Gastrocnemius medialis (tissue), 4 donors: ENCODE measurements at places on chromosomes 6 and 20. TPM values are rescaled to one million over a fixed set of nuclear protein-coding genes. Genes with fewer than 3 reads are reported as not detected.
A peak's percentile ranks its signal among the peaks of the same experiment; 100 is the strongest.

DNA sequence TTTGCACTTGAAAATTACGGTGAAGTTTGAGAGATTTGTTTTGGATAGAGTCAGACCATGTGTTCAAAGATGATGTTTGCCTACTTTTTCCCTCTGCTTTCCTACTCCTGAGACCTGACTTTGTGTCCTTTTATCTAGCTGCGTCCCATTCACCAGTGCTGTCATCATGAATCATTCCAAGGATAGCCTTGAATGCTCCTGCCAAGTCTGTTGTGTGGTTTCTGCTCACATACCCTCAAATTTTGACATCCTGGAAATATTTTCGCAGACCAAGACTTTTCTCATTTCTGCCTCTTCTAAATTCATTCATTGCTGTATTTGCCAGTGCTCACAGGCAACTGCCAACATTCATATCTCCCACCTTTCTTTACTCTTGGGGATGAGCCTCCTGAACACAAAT, 175.9 kb upstream of the SCGN start:
- no peak overlapping the region for H3K27ac ChIP-seq
- no peak for DNase-seq
- H3K4me1 ChIP-seq: no peaks in the 10 kb centered on the region

DNA sequence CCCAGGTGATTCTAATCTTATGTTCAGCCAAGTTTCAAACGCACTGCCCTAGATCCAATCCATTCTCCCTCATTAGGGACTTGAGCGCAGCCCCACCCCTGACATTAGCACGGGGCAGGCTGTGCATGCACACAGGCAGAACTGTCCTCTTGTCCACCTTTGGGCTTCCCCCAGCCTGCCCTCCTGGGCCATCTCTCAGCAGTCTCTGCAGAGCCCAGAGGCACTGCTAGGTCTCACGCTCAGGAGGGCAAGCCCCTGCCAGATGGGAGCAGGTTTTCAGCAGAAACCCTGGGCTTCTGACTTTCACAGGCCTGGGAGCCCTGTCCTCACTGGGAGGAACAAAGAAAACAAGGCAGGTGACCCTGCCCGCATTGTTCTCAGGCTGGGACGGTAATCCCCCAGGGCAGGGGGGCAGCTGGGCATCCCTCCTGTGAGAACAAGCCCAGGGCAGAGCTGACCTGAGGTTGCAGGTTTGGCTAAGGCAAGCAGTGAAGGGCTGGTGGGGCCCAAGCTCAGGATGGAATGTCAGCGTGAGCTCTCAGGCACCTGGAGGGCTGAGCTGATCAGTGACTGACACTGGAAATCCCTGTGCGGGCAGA, 24.5 kb downstream of the KCNK5 start:
- no peak overlapping the region for H3K4me3 ChIP-seq
- no peaks in the 10 kb centered on the region for H3K27me3 ChIP-seq
- no peaks in the 10 kb centered on the region for H3K4me1 ChIP-seq
- DNase-seq: no peak

- no peak overlapping the region for H3K4me3 ChIP-seq
- no peaks in the 10 kb centered on the region for H3K27me3 ChIP-seq
- no peaks in the 10 kb centered on the region for H3K4me1 ChIP-seq
These were observed 52.4 kb downstream of the L3MBTL3 start for GRCh38 chr6:130070792-130071191.

DNA sequence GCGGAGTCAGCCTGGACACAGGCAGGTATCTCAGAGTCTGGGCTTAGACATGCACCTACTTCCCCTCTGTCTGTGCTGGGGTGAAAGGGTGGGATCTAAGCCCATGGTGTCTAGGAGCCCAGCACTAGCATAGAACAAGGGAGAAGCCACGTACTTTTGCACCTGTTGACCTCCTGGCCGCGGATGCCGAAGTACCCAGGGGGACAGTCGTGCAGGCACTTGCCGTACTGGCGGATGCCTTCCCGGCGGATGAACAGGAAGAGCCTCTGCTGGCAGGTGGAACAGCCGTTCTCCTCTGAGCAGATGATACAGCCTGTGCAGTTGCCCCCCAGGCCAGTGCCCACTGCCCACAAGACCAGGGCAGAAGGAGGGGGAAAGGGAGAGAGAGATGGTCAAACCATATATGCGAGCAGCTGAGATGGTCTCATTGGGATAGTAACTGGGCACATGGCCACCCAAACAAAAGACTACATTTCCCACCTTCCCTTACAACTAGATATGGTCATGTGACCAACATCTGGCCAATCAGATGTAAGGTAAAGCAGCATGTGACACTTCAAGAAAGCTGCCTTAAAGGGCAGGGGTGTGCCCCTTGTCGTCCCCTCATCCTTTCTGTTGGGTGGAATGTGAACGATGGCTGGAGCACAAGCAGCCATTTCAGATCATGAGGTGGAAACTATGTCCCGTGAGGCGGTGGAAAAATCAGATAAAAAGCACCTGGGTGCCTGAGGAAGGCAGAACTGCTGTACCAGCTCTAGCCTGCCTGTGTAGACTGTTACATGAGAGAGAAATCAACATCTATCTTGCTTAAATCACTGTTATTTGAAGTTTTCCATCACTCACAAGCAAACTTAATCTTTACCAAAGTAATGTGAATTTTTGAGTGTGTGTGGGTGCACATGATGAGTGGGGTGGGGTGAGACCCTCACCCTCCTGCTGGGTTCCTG, 34.0 kb downstream of the RSPO4 start:
- H3K27ac ChIP-seq: no peak overlapping the region
- DNase-seq: no peak
- H3K36me3 ChIP-seq: no peaks in the 10 kb centered on the region
- no peak overlapping the region for H3K4me3 ChIP-seq

DNA sequence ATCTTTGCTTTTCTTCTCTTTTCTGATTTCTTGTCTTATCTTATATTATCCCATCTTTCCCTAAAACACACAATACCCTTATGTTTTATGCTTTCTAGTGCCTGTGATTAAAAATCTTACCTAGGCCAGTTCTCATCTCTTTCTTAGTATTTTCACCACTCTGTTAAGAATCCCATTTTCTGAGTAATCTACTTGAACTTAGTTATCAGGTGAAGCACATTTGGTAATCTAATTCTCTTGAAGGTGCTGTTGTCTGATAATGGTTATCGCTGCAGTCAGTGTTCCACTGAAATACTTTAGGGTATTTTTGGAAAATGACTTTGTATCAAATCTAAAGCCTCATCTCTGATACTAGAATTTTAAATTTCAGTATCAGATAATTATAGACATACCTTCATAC, 192.5 kb upstream of the MAN1A1 start:
- no peak for DNase-seq
- no peak overlapping the region for H3K4me3 ChIP-seq
- no peak overlapping the region for H3K27ac ChIP-seq
- H3K4me1 ChIP-seq: no peaks in the 10 kb centered on the region
- H3K27me3 ChIP-seq: no peaks in the 10 kb centered on the region

DNA sequence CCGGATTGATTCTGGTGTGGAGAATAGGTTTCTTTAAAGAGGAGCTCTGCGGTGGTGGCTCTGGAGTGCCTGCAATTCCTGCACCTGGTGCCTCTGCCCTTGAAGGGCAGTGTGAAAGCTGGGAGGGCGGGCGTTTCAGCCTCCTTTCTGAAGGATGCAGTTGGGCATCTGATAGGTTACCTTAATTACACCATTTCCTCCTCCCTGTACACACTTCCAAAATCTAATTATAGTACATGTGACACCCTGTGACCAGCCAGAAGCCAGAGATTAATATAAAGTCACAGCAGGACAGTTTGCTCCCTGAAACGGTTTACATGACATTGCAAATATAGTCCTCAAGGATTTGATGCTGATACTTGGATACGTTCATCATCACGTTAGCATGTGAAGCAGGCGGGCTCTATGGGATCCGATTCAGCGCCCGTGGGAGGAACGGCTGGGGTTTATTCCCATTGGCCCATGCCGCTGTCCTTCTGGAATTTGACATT, 548.2 kb downstream of the QKI start:
- no peak overlapping the region for H3K4me3 ChIP-seq
- no peaks in the 10 kb centered on the region for H3K36me3 ChIP-seq
- peak overlapping the region; percentile 81 for H3K27ac ChIP-seq
- no peaks in the 10 kb centered on the region for H3K27me3 ChIP-seq
- H3K4me1 ChIP-seq: peaks cover 68% of the 10 kb centered on the region
- peak; percentile 94 for DNase-seq

The PNPLA1 gene
- not detected for total RNA-seq

The SMOC2 gene
- total RNA-seq: 22.9 TPM

The HSD17B8 gene
- 17.4 TPM for total RNA-seq
